ENCODE measurements at places on chromosomes 11 and 22.
A peak's percentile ranks its signal among the peaks of the same experiment; 100 is the strongest.

DNA sequence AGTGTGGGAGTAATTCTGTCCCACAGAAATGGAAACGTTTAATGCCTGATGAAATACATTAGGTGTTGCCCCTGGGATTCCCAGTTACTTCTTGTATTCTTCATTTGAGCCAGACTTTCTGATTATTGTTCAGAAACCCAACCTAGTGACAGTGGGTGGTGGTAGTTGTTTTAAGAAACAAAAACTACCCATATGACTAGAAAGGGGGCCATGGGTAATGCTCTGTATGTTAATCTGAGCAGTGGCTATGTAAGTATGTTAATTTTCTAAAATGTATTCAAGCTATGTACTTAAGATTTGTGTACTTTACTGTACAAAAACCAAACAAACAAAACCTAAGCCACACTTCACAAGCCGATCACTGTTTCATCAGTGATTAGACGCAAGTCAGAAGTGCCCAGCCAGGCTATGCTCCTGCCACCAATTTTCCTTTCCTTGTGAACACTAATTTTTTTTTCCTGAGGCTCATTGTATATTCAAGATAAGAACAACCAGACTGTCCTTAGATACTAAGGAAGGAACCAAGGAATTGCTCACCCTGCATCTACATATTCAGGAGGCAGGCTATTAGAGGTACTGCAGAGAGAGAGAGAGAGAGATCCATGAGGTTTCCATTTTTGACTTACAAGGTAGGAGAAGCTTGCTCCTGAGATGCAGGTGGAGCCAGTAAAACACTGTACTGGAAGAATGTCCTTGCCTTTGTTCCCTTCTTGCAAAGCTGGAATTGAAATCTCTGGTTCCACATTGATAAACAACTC, 122.7 kb downstream of the DBX1 start:
- no peak for DNase-seq

DNA sequence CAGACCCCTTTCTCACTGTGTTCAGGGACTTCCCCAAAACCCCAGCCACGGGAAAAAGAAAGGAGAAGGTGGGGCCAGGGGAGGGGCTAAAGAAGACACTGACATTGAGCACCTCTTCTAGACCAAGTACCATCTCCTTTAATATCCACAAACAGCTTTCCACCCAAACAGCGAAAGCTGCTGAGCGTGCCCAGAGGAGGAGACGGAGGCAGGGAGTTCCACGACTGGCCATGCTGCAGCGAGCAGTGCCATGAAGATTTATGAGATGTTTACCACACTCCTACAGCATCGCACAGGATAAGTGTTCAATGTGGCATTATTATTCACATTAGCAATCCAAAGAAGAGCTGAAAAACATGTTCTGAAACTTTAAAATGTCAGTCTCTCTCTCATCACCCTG, 127.4 kb downstream of the LARGE1 start:
- DNase-seq = no peak

DNA sequence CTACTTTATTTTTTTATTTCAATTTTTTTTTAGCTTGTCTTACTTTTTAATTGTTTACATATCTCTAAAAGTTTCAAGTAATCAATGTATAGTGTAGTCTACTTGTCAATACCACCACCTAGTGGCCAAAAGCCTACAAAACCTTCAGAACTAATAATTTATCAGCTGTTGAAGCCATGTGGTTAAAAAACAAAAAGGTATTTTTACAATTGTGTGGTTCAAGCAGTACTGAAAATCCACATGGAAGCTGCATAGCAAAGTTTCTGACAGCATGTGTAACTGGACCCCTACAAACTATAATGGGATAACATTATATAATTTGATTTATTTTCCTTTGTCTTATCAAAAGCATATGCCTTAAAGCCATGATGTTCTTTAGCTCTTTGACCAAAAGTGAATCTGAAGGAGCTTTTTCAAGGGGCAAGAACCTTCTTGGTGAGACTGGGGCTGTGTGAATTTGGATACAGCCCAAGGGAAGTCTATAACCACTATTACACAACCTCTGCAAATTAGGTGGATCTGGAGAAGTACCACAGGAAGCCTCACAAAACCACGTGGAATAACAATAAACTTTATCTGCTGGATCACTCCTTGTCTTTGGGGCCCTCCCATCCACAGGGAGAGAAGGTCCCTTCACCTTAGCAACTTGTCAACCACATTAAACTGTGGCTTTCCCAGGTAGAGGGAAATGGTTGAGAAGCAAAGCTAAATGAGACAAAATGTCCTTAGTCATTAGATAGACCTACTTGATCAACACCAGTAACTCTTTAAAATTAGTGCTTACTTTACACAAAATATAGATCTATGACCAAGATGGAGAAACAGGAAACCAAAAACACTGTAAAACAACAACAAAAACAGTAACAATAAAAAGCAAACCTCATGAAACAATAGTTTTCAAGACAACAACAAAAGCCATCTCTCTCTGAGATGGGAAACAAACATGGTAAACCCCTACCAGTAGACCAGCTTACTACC, 9.9 kb downstream of the NARS2 start:
- DNase-seq = peak; percentile 49

DNA sequence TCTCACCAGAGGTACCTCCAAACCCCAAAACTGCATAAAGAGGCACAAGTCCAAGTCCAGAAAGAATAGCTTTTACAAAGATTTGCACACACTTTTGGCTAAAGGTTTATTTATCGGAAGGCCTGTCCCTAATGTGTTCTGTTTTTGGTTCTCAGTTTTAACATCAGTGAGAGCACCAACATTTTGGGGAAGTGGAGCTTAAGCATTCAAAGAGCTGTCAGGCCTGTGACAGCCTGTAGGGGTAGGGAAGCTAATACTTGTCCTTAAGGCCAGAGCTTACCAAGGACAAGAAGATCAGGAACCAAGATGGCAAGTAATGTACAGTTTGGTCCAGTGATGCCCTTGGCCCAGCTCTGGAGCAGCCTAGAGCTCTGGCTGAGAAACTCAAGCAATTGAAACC, 38.9 kb upstream of the SCUBE2 start:
- no peak for DNase-seq

- no peak for DNase-seq
These were observed 87.8 kb downstream of the WNT7B start for GRCh38 chr22:45889093-45889538.

GRCh38 chr11:1069740-1070139, 4.9 kb upstream of the MUC2 start:
- DNase-seq = no peak

DNA sequence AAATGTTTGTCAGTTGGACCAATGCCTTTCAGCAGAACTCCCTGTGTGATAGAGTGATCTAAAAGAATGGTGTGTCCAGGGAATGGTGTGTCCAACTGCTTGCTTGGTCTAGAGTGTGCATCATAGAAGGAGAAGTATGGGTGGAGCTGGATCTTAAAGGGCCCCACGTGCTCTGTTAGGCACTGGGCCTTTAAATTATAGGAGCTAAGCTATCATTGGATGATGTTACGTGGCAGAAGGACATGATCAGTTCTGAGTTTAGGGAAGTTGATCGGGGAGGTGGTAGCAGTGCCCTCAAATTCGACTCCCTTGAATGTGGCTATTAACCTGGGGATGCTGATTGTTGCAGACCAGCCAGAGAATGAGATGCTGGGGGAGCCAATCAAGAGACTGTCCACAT, 16.4 kb downstream of the STX3 start:
- no peak for DNase-seq

GRCh38 chr11:66068154-66068821, 1.8 kb upstream of the PACS1 start:
- DNase-seq = peak; percentile 67

GRCh38 chr11:62611705-62612365, 740 bp downstream of the EML3 start:
- peak; percentile 48 for DNase-seq

DNA sequence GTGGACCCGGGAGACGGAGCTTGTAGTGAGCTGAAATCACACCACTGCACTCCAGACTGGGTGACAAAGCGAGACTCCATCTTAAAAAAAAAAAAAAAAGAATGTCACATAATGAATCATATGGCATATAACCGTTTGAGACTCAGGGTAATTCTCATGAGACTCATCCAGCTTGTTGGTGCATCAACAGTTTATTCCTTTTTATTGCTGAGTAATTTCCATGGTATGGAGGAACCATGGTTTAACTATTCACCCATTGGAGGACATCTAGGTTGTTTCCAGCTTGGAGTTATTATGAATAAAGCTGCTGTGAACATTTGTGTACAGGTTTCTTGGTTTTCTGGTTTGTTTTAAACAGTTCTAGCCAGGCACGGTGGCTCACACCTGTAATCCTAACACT, 25.3 kb downstream of the PPARA start:
- DNase-seq = no peak

Data from stimulated activated CD4-positive, alpha-beta T cell treated with anti-CD3 and anti-CD28 coated beads, Interleukin-1b, Interleukin-23, amount 100 ng/mL, for 4 hours (primary cell).